ENCODE measurements at places on chromosomes 2 and 18. TPM values are rescaled to one million over a fixed set of nuclear protein-coding genes. Genes with fewer than 3 reads are reported as not detected.

GRCh38 chr2:41965173-41965908 lies 82.5 kb upstream of the PKDCC start:
- DNase-seq: no peak

DNA sequence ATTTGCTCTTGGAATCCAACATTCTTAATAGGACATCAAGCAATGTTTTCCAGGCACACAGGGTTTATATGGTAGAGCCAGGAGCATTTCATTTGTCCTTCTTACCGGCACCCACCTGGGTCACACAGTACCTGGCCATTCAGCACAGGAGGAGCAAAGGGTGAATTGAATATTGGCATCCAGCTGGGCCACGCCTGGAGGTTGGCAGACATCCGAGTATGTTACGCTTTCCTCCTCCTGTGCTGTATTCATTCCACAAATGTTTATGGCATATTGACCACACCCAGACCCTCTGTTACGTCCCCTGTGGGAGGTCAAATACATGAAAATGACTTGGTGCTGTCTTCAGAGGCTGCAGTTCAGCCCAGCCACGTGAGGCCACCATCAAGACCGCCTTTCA lies 206.2 kb downstream of the RTP5 start:
- no peak for DNase-seq

ASXL3 gene
- total RNA-seq: 3.5 TPM

- no peak for DNase-seq
Measured at GRCh38 chr2:45843136-45843535, 191.7 kb downstream of the PRKCE start.

DNA sequence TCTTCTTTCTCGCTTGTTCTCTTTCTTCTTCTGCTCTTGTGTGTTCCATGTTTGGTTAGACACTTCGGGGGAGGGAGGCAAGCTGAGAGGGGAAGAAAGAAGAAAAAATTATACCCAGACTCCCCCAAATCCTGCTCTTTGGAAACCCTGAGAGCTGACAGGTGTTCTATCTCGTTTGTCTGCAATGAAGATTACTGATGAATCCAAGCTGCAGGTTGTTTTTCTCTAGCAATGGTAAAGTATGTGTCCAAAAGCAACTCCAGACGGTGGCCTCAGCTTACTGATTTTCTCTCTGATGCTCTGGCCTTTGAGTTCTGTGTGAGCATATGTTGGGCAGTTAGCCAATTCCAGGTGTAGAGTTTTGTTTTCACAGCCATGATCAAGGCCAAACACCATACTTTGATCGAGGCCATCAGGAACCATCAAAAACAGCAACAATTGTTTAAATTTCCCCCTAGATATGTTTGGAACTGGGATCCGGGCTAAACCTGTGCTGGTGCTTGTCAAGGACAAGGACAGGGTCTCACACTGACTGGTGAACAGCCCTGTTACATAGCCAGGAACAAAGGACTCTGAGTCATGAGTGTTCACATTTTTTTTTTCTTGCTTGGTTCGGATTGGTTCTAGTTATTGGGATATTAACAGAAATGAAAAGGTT lies 142.0 kb downstream of the PRKCE start:
- no peak for DNase-seq

RIT2 gene
- total RNA-seq: not detected
